Fibroblast of lung (primary cell): ENCODE measurements at places on chromosomes 12 and 14. TPM values are rescaled to one million over a fixed set of nuclear protein-coding genes. Genes with fewer than 3 reads are reported as not detected.

The EEF1AKMT3 gene
- 3.9 and 8.9 TPM in 2 replicates for total RNA-seq

The TMEM30B gene
- 0.51 and 0.83 TPM in 2 replicates for total RNA-seq

DNA sequence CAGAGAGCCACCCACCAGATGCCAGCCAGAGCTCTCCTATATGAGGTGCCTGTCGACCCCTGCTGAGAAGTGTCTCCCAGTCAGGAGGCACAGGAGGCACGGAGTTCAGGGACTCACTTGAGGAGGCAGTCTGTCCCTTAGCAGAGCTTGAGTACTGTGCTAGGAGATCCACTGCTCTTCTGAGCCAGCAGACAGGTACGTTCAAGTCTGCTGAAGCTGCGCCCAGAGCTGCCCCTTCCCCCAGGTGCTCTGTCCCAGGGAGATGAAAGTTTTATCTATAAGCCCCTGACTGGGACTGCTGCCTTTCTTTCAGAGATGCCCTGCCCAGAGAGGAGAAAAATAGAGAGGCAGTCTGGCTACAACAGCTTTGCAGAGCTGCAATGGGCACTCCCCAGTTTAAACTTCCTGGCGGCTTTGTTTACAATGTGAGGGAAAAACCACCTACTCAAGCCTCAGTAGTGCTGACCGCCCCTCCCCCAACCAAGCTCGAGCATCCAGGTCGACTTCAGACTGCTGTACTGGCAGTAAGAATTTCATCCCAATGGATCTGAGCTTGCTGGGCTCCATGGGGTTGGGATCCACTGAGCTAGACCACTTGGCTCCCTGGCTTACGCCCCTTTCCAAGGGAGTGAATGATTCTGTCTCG lies 146.7 kb upstream of the USP15 start:
- no peaks in the 10 kb centered on the region for H3K36me3 ChIP-seq
- DNase-seq: no peak

DNA sequence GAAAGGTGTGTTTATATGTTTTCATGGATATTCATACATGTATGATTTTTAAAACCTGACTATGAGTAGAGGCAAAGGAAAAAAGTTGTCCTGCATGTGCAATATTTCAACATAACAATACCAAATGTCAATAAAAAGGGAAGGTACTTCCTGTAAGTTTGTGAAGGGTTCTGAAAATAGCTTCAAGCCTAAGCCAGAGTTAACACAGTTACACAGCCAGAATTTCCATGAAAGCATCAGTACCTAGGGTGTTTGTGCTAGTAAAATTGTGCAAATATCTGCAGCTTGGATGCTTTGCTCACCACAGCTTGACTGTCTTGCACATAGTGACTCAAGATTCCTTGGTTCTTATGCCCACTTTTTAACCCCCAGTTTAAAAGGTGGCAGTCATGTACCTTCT lies 193.1 kb upstream of the FAR2 start:
- H3K4me3 ChIP-seq: no peak overlapping the region
- DNase-seq: no peak
- H3K36me3 ChIP-seq: no peaks in the 10 kb centered on the region
- H3K27ac ChIP-seq: no peak overlapping the region
- no peaks in the 10 kb centered on the region for H3K27me3 ChIP-seq
- H3K4me1 ChIP-seq: peaks cover 2% of the 10 kb centered on the region

DNA sequence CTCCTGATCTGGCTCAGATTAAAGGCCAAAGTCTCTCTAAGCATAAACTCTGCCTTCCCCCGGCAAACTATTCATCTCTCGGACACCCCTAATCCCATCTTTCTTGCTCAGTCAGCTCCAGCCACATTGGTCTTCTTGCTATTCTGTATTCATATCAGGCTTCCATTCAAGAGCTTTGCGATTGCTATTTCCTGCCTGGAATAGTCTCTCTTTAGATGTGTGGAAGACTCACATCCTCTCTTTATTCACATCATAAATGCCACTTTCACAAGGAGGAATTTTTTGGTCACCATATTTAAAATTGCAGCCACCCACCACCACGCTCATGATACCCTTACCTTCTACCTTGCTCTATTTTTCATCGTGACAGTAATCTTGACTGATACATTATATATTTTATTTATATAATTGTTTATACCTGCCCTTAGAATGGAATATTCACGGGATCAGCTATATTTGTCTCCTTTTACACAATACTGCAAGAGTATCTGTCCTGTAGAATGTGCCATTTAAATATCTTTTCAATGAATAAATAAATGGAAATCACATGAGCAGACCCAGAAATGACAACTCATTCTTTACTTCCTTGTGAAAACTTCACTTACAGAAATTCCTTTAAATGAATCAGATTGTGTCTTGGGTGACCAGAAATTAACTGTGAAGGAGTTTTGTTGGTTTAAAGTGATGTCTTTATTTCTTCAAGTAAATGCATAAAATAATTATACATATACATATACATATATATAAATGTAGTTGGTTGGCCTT lies 780.6 kb upstream of the FLRT2 start:
- H3K36me3 ChIP-seq: no peaks in the 10 kb centered on the region
- no peaks in the 10 kb centered on the region for H3K4me1 ChIP-seq

GRCh38 chr14:29278301-29279263 lies 512.0 kb downstream of the FOXG1 start:
- peaks cover 3% of the 10 kb centered on the region for H3K4me1 ChIP-seq
- DNase-seq: peak; percentile 22
- H3K36me3 ChIP-seq: no peaks in the 10 kb centered on the region
- H3K27ac ChIP-seq: no peak overlapping the region
- no peaks in the 10 kb centered on the region for H3K27me3 ChIP-seq
